Activated naive CD4-positive, alpha-beta T cell (primary cell): ENCODE measurements at places on chromosomes 1 and 21.

- DNase-seq, result no peak
Measured at GRCh38 chr1:182677397-182678098, 6.8 kb downstream of the RGS8 start.

GRCh38 chr1:211654838-211655787, 20.3 kb downstream of the NEK2 start:
- DNase-seq, result peak; percentile 63

DNA sequence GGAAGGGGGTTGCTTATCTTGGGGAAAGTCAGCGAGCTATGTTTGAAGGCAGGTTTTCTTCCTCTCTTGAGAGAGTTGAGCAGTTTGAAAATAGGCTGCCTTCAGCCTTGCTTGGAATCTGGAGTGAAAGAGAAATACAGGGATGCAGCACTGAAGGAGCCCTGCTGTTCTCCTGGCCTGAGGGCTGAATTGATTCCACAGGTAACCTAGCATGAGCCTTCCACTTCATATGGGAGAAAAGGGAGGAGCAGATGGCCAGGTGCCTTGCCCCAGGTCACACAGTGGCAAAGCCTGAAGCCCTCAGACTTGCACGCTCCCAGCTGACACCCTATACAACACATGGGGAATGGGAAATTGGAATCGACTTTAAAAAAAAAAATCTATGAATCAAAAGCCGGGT, 88.0 kb upstream of the WLS start:
- no peak for DNase-seq

GRCh38 chr1:93662481-93663207, 19.0 kb downstream of the BCAR3 start:
- no peak for DNase-seq

DNA sequence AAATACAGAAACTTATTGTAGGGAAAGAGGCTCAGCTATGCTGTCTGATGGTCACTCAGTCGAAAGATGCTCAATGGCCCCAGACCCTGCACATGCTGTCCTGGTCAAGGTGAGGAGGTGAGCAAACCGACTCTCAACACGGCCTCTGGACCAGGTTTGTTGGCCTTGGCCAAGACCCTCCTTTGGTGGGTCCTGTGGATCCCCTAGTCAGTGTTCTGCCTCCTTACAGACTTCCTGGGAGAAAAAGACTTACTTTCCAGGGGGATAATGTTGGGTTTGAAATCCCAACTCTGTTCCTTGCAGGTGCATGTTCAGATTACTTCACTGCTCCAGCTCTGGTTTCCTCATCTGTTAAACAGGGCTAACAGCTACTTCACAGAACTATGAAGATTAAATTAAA, 53.8 kb downstream of the FAM78B start:
- no peak for DNase-seq

DNA sequence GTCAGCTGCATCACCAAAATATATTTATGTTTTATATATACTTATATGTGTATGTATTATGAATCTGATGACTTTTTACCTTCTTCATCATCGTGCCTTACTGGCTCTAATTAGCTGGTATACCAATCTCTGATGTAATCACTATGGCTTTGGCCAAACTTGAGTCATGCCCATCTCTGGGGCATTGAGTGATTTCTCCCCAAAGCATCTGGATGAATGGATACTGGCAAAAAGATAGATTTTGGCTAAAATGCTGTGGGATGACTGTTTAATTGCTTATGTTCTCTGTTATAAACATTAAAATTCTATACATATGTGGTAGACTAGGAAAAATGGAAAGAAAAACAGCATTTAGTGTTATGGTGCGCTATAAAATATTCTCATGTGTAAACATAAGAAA, 19.6 kb downstream of the CDKN2C start:
- no peak for DNase-seq

GRCh38 chr1:168601051-168601450, 24.6 kb downstream of the XCL1 start:
- DNase-seq, result no peak

DNA sequence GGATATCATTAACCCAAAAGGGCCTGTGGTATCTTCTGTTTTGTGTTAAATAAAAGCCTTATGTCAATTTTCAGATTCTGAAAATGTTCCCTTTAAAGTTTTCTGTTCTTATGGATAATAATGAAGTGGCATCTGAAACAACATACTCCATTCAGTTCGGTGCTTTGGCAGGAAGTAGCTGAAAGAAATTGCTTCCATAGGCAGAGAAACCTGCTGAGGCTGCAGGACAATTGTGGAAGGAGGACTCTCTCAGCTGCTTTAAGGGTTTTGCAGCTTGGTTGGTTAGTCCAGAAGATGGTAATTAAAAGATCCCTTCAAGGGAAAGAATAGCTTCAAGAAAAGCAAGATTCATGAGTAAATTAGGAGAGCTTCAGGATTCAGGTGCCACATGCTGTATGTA, 30.5 kb upstream of the NRIP1 start:
- no peak for DNase-seq

GRCh38 chr1:192104852-192105251, 53.4 kb upstream of the RGS18 start:
- no peak for DNase-seq

- no peak for DNase-seq
Measured at GRCh38 chr1:229105822-229106525, 164.9 kb upstream of the RAB4A start.

GRCh38 chr21:28283641-28284490, 708.8 kb downstream of the LTN1 start:
- DNase-seq, result no peak

DNA sequence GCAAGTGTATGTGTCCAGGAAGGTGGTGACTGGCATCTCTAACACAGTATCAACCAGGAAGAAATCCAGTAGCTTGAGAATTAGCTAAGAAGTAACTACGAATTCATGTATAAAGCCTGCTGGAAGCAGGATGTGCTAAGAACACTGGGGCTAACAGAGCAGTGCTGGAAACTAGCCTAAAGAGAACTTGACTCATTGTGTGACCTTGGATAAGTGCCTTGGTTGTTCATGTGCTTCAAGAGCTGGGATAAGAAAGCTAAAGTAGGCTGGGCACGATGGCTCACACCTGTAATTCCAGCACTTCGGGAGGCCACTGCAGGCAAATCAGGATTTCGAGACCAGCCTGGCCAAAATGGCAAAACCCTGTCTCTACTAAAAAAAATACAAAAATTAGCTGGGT, 186.9 kb downstream of the RRAGC start:
- DNase-seq, result no peak

GRCh38 chr1:22159891-22160290, 17.0 kb upstream of the WNT4 start:
- DNase-seq, result no peak

DNA sequence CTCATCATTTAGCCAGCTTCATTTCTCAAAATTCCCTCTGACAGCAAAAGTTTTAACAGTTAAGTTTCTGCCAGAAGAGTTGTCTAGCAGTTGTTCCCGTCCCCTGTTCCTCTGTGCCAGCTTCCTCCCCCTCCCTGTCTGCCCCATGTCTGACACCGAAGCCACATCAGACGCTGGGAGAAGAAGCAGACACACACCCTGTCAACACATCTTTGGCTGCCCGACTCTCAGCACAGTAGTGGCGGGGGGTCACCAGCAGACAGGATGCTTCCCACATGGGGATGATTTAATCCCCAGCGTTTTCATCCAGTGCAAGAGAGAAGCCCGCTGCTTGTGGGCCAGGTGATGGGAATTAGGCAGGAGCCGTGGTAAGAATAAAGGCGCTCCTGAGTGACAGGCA, 379.4 kb upstream of the RUNX1 start:
- peak; percentile 27 for DNase-seq

- DNase-seq, result no peak
Measured at GRCh38 chr1:171267391-171267790, 19.1 kb downstream of the FMO1 start.

- no peak for DNase-seq
Measured at GRCh38 chr1:218743861-218744505, 398.8 kb downstream of the TGFB2 start.

DNA sequence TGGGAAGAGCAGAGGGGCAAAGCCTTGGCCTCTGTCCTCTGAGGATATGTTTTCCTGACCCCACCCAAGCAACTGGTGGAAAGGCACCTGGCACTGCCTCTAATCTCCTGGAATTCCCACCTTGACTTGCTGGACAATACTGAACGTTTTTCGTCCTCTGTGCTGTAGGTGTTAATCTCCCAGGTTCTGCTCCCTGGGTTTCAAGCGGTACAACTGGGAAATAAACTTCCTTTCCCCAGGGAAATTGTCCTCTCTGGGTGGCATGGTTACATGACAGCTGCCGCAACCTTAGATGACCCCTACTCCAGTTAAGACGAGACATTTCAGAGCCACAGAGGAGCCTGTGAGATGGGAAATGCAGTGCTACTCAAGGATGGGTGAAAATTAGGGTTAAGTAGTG, 57.3 kb upstream of the BCAR3 start:
- no peak for DNase-seq

- no peak for DNase-seq
Measured at GRCh38 chr1:50416553-50417453, 6.4 kb downstream of the DMRTA2 start.

DNA sequence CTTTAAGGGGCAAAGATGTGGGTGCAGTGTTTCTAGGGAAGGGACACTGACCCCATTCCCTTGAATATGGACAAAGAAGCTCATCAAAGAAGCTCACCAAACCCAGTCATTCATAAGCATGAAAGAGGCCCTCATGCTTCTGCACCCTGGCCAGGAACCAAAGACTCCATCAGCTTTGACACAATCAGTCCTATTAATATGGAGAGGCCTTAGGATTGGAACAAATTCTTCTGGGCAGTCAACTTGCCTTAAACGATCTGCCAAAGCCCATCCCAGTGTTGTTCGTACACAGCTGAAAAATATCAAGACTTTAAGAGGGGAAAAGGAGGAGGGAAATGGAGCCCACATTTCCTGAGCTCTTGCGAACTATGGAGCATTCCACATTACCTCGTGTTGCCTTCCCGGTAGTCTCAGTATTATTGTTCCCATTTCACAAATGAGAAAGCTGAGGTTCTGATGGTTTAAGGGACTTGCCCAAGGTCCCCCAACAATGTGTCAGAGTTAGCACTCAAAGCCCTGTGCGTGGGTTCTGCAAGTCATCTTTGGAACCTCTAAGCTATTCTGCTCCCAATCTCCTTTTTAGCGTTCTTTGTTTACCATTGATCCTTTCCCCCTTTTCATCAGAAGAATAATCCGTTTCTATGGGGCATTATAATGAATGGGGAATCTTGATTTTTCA, 161.9 kb downstream of the ZBTB18 start:
- no peak for DNase-seq

- DNase-seq, result no peak
Measured at GRCh38 chr1:154141240-154141639, 13.6 kb downstream of the NUP210L start.

- DNase-seq, result no peak
Measured at GRCh38 chr1:229258757-229259060, 12.2 kb upstream of the RAB4A start.

DNA sequence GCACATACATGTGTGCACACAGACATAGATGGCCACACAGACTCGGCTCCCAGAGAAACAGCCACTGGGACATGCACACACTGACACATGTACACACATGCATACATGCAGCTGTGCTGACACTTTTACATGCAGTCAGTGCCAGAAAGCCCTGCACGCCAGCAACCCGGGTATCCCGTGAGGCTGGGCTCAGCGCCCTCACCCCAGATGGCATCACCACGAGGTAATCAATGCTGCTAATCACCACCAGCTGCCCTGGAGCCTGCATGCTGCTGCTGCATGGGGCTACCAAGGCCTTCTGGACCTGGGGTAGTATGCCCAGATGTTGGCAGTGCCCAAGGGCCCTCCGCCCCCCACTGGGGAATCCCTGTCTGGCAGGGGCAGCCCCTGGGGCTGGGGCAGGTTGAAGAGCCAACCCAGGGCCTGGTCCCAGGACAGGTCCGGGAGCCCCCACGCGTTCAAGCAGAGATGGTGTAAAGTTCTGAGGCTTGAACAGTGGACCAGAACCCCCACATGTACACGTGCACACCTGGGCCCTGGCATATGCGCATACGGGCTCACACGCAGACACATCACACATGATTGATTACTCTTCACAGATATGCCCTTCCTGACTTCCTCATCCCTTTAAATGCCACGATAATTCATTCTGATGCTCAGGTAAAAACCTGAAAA, 2.7 kb upstream of the COL16A1 start:
- DNase-seq, result no peak

DNA sequence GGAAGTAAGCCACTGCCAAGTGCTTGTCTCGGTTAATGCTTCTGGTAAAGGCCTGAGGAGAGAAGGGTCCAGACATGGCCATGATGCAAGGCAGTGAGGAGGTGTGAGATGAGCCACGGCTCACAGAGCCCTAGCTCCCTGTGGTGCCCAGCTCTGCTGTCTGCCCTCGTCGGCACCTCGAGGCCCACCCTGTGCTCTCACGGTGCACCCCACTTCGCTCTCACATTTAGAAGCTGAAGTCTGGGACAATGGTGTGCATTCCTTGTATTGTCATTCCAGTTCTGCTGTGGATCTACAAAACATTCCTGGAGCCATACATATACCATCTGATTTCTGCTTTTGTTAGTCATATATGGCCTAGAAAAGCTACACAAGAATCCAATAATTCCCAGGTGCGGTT, 3.3 kb downstream of the NCF2 start:
- DNase-seq, result no peak

DNA sequence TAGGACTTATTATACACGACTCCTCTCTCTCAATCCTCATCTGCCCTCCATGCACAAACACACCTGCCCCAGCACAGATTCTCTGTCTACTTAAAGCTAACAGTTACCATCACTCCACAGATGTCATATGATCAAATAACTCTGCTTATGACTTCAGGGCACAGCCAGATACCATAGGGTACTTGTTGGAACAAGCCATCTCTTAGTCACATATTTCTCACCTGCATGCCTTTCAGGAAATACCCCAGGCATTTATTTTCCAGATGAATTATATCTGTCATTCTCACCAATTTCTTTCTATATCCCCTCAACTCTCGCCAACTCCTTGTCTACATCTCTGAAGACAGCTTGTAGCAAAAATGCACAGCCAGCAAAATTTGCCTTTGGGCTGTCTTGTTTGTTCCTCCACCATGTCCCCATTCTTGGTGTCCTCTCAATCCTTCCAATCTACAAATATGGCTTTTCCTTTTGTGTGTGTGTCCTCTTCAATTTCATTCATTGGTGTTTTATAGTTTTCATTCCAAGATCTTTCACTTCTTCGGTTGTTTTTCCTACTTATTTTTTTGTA, 353.9 kb upstream of the CAMK1G start:
- no peak for DNase-seq

- no peak for DNase-seq
Measured at GRCh38 chr1:24904731-24905354, 25.2 kb downstream of the RUNX3 start.

GRCh38 chr1:84479998-84480397, 932 bp downstream of the RPF1 start:
- DNase-seq, result no peak

GRCh38 chr1:245500546-245500945, 345.8 kb downstream of the KIF26B start:
- DNase-seq, result no peak

DNA sequence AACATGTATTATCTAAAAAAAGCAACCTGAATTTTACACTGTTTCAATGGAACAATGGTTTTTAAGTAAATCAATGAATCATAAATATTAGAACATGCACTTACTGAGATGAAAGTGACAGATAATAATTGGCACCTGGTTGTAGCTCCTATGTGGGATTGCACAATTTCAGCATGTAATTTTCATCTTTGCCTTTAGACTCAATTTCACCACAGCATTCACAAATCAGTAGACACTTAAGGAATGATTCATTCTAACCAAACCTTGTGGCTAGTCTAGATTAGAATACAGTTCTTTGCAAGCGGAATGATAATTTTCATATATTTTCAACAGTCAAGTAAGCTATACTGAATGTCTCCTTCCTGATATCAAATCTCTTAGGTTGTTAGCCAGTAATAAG, 853.4 kb downstream of the KCNT2 start:
- DNase-seq, result no peak

- DNase-seq, result no peak
Measured at GRCh38 chr1:59999006-59999405, 72.4 kb upstream of the CYP2J2 start.
